ENCODE measurements at places on chromosomes 13 and 19.

DNA sequence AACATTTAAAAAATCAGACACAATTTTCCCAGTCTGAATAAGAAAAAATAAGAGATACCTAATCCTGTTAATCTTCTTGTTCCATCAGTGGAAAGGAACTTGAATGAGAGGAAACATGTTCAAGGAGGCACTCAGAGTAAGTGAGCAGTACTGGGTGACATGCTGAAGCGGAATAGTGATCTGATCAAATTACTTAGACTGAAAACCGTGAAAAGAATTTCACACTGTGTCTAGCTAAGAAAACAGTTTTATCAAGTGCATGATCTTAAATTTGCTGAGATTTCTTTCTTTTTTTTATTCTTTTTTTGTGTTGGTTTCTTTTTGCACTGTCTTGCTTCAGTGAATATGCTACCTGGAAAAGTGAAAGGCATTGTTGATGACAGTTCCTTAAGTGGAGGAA is 249.5 kb upstream of the SLC10A2 start:
- DNase-seq: no peak

DNA sequence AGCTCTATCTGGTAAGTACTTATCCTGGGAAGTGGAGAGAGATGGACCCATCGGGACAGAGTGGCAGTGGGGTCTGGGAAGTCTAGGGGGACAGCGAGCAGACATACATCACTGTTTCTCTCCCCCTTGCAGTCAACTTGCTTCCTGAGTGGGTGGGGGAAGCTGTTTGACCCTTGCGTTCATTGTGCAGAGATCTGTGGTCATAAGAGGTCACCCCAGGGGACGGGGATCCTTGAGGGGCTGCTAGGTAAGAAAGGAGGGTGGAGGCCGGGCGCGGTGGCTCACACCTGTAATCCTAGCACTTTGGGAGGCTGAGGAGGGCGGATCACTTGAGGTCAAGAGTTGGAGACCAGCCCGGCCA is 474 bp downstream of the ARHGEF18 start:
- no peak for DNase-seq

GRCh38 chr13:67632590-67632989 is 402.5 kb upstream of the PCDH9 start:
- DNase-seq: no peak

- DNase-seq: no peak
Measured at GRCh38 chr13:43979492-43979891, 99.8 kb downstream of the LACC1 start.

GRCh38 chr13:100269837-100270236 is 180.9 kb downstream of the PCCA start:
- no peak for DNase-seq

DNA sequence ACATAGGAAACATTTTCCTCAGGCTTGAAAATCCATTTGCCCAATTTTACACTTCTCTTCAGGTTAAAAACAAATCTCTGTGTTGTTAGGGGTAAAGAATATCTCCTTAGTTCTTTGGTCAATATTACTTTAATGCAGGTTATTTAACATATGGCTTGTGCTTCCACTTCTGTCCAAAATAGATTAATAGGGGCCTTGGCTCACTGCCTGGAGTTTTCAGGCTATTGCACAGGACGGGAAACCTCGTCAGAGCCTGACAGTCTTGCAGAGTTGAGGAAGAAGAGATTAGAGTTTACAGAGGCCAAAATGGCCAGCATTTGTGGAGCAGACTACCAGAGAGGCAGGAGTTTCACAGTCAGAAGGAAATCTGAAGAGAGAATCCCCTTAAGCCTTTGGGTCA is 863.9 kb upstream of the GPC6 start:
- DNase-seq: no peak

- no peak for DNase-seq
Measured at GRCh38 chr13:20901668-20902437, 693 bp downstream of the XPO4 start.

- DNase-seq: no peak
Measured at GRCh38 chr13:40379794-40380578, 286.5 kb downstream of the FOXO1 start.

DNA sequence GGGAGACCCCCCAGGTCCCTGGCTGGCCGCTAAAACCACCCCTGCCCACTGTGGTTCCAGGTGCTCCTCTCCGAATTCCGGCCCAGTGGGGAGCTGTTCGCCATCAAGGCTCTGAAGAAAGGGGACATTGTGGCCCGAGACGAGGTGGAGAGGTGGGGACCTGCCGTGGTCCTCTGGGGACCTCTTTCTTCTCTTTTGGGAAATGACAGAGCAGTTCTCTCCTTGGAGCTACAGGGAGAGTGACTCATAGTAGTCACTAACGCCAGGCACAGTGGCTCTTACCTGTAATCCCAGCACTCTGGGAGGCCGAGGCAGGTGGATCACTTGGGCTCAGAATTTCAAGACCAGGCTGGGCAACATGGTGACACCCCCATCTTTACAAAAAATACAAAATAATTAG is 7.3 kb downstream of the PTGER1 start:
- DNase-seq: no peak

DNA sequence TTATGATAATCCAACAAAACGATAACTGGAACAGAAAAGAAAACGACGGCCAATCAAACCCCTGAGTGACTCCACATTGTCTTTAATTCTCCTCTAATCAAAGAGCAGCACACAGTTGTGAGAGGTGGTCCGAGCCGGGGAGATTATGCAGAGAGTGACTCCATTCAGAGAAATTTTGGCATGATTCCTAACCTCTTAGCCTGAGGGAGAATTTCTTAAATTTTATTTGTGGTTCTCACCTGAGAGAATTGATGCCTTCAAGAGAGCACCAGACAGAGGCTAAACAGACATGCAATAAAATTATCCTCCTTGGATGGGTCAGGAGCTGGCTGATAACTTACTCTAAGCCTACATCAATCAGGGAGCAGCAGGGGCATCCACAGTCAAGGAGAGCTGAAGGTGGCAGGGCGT is 310.0 kb upstream of the KLF12 start:
- DNase-seq: no peak

GRCh38 chr19:18294467-18294864 is 13.0 kb upstream of the JUND start:
- DNase-seq: peak; percentile 21

GRCh38 chr13:113638173-113638746 is 19.7 kb downstream of the ATP4B start:
- no peak for DNase-seq

DNA sequence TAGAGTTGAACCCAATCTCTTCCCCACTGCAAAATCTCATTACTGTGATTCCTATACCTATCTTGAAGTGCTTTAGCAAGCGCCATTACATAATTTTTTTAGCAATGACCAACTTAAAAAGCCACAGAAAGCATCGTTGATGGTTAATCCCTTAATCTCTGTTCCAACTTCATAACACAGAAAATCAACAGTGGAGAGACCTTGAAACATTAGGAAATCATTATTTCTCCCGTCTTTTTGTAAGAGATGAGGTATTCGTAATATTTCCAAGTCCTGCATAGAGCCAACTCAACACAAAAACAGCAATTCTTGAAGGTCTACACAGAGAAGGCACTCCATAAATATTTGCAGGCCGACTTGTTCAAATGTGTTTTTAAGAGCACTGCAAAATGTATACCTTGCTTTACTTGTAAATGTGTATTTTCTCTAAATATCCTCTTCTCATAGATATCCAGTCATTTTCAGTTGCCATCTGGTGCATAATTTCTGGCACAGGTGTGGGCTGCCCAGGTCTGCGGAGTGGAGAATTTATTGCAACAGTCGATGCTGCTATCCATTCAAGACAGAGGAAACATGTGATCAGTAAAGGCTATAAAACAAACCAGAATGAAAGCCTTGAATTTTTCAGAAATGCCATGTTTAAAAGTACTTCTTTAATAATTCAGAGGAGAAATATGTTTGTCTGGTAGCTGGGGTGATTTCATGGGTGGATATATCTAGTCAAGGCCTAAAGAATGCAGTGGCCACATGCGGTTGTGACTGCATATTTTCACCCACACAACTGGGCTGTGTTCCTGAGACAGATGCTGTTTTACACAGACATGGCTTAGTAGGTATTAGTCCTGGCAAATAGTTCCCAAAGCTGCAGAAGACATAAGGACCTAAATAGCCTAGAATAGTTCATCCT is 234.3 kb upstream of the STARD13 start:
- DNase-seq: no peak

- no peak for DNase-seq
Measured at GRCh38 chr13:50923272-50923671, 13.7 kb downstream of the RNASEH2B start.

DNA sequence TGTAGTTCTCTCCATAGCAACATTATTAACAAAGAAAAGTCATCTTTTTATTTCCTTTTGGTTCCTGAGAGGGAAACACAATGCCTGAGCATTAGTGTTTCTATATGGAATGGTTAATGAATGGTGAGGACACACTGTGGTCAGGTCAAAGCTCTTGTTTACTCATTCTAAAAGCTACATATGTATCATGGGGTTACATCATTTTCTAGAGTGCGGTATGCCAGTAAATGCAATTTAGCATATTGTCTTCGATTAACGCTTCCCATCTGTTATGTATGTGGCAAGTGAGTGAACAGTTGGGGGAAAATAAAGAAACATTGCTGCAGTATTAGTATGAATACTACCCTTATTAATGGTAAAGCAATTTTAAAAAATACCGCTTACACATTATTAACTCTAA is 1152.2 kb upstream of the SPRY2 start:
- DNase-seq: peak; percentile 6

GRCh38 chr19:45646345-45646698 is 7.1 kb upstream of the EML2 start:
- DNase-seq: no peak

DNA sequence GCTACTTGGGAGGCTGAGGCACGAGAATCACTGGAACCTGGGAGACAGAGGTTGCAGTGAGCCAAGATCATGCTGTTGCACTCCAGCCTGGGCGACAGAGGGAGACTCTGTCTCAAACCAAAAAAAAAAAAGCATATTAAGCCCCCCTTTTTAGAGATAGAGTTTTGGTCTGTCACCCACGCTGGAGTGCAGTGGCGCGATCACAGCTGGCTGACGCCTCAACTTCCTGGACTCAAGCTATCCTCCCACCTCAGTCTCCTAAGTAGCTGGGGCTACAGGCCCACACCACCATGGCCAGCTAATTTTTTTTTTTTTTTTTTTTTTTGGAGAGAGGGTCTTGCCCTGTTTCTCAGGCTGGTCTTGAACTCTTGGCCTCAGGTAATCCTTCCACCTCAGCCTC is 34.2 kb upstream of the MAP3K10 start:
- DNase-seq: no peak

GRCh38 chr13:50685491-50685890 is 158.0 kb downstream of the DLEU7 start:
- peak; percentile 68 for DNase-seq

- no peak for DNase-seq
Measured at GRCh38 chr13:71274923-71275608, 591.9 kb downstream of the DACH1 start.

- no peak for DNase-seq
Measured at GRCh38 chr13:55573565-55573964, 1567.2 kb upstream of the PRR20A start.

GRCh38 chr19:47469363-47469700 is 2.4 kb downstream of the SLC8A2 start:
- no peak for DNase-seq

- no peak for DNase-seq
Measured at GRCh38 chr13:50537029-50537428, 306.5 kb downstream of the DLEU7 start.

- DNase-seq: no peak
Measured at GRCh38 chr19:38674388-38675171, 27.1 kb downstream of the ACTN4 start.
